NCI-H460 (cell line): ENCODE measurements at places on chromosomes 11 and 22.

DNA sequence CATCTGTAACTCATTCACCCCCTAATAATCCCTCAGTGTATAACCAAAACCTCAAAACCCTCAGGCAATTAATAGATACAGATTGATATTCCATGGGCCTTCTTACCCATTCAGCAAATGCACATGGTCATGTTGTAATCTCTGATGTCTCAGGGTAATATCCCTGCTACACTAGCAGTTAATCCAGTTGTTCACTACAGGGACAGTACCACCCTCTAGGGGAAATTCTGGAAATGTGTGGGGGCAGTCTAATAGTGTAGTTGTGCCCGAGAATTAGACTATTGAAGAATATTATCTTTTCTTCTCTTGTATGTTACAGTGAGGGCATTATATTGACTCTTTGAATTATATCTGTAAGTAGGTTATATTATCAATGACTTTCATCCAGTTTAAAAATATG is 175.4 kb downstream of the CWF19L2 start:
- DNase-seq = no peak

DNA sequence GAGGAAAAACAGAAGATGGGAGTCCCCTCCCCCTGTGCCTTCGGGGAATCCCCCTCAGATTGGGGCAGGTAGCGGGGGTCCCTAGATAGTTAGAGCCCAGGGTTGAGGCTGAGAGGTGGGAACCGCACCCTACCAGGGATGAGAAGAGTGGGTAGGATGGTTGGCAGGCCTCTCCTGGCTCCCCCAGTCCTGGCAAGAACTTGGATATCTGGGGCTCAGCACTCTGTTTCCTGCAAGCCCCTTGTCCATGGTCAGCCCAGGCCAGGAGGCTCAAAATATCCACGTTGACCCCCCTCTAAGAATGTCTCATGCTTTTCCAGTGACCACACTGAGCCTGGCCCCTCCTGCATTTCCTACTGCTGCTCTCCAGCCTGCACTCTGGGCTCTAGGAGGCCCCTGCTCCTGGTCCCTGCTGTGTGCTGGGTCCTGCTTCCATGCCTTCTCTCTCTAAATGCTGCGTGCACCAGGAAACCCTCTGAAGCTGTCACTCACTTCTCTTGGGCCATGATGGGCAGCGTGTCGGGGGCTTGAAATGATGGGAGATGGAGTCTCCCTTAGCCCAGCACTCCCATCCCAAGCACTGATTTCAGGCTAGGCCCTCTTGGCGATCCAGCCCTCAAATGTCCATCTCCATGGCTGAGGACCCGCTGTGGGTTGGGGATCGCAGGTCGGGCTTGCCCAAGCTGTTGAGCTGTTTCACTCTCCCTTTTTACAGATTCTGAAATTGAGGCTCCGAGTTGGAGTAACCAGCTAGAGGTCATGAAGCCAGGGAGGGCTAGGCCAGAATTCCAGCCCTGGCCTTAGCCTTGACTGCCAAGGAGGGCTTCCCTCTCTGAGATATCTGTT is 2.0 kb downstream of the MAP3K11 start:
- no peak for DNase-seq

- no peak for DNase-seq
Observed at GRCh38 chr11:102436561-102436960, 16.0 kb downstream of the TMEM123 start.

- DNase-seq = no peak
Observed at GRCh38 chr22:41696703-41697102, 2.6 kb upstream of the MEI1 start.

DNA sequence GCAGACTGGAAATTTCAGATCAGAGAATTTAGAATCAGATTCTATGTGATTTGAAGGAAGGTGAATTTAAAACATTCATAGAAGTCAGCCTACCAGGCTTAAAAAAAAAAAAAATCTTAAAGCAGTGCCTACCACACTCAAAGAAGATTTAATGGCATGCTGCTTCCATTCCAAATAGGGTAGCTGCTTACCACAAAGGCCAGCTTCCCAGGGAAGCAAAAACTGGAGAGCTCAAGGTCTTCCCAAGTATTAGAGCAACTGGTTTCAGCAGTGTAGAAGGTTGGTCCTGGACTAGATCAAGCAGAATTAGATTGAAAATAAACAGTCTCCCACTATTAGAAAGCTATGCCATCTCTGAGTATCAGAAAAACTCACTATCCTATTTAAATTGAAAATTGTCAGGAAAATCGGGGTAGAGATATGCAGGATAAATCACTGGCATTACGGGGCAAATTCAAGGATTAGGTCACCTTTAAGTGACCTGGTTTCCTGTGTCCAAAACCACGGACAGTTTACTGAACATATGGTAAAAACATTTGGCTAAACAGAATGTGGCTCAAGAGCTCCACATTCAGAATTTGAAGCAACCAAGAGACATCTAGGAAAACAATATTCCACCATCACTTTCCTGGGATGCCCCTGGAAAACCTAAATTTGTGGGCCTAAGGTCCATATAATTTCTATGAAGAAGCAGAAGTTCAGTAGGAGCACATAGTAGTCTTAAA is 1.3 kb downstream of the C11orf42 start:
- no peak for DNase-seq

DNA sequence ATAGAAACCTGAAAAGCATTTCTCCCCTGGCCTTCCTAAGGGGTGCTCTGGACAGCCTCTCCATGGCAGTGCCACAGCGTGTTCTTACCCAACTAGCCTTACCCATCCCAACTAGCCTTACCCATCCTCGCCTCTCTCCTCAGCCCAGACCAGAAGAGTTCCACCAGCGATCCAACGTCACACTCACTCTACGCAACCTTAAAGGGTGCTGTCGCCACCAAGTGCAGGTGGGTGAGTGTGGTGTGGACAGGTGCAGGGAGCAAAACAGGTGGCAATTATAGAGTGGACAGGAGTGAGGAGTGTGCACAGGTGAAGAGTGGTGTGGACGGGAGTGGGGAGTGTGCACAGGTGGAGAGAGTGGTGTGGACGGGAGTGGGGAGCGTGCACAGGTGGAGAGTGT is 17.8 kb downstream of the TMEM121B start:
- DNase-seq = no peak

DNA sequence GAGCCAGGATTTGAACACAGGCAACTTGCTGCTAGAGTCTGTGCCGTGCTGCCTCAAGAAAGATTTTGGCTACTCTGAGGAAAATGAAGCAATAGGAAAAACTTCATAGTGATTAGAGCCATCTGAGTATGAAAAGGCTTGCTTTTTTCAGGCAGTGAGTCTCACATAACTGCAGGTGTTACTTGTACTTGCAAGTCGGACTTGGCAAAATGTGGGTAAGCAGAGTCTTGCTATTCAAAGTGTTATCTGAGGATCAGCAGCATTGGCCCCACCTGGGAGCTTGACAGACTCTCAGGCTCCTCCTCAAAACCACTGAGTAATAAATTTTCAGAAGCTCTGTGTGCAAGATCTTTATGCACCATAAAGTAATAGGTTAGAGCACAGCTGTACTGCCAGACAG is 18.1 kb downstream of the RNF141 start:
- no peak for DNase-seq

- no peak for DNase-seq
Observed at GRCh38 chr22:23713696-23714595, 23.1 kb downstream of the RGL4 start.

- DNase-seq = no peak
Observed at GRCh38 chr11:1819074-1819473, 15.7 kb upstream of the SYT8 start.

GRCh38 chr11:72569966-72570892 is 104.0 kb downstream of the PDE2A start:
- peak; percentile 74 for DNase-seq

- DNase-seq = no peak
Observed at GRCh38 chr22:26979294-26979693, 321.9 kb downstream of the MIAT start.

GRCh38 chr22:29596408-29596807 is 7.0 kb upstream of the NF2 start:
- no peak for DNase-seq

DNA sequence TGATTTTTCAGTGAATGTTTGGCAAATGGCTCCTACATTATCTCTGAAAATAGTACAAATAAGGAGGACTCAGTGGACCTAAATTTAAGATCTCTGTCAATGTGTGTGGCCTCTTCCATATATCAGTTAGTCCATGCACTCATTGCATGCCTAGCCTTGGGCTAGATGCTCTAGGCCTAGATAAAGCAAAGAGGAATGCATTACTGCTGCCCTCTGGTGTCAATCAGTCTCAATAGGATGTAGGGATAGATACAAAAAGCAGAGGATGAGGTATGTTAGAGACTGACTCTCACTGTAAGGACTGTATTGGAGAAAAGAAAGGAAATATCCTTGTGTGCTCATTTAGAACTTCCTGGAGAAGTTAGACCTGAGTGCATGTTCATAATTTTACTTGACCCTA is 42.0 kb downstream of the MS4A2 start:
- DNase-seq = peak; percentile 13

- DNase-seq = no peak
Observed at GRCh38 chr11:31442086-31442485, 67.3 kb downstream of the IMMP1L start.

DNA sequence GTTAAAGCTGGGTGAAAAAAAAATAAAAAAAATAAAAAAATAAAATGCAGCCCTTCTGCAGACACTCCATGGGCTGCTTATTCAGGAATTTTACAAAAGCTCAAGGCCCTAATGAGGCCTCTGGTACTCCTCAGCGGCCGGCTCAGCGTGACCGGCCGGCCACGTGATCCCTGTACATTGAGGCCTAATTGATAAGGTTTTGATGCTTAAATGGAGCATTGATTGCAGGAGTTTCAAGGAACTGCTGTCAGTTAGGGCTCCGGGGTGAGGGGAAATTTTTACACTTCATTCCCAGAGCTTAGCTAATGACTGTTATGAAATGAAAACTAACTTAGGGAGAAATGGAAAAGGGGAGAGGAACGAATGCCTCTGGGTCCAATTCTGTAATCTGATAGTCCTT is 368.8 kb upstream of the KIRREL3 start:
- no peak for DNase-seq

DNA sequence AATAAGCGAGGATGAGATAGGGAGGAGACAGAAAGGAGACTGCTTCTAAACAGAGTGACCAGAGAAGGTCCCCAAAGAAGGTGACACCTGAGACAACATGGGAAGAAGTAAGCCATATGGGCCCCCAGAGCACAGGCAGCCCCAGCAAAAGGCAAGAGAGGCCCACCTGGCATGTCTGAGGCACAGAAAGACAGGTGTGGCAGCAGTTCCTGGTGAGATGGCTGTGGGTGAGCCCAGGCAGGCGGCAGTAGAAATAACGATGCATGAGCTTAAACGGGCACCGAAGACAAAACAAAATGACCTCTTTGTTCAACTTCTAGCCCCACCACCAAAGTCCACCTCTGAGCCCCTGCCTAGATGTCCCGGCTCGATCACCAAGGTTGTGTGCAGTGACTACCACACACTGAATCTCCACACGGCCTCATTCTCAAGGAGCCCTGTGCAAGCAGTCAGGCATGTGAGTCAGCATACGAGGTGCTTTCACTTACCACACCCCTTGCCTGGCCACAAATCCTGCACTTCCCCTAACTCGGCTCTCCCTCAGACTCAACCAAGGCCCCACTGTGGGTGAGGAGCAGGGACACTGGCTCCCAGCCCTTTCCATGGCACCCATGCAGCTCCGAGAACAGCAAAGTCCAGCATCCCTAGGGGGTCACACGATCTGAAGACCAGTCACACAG is 77.6 kb downstream of the PACSIN2 start:
- DNase-seq = peak; percentile 23

- DNase-seq = no peak
Observed at GRCh38 chr11:129747071-129747470, 68.6 kb upstream of the TMEM45B start.
